ENCODE measurements at places on chromosomes 2 and 18.
A peak's percentile ranks its signal among the peaks of the same experiment; 100 is the strongest.

- DNase-seq = no peak
Observed at GRCh38 chr2:53558867-53559266, 208.7 kb upstream of the CHAC2 start.

- no peak for DNase-seq
Observed at GRCh38 chr2:189291460-189291859, 111.9 kb upstream of the COL5A2 start.

GRCh38 chr2:112692495-112692911 lies 28.3 kb upstream of the NT5DC4 start:
- peak; percentile 87 for DNase-seq

DNA sequence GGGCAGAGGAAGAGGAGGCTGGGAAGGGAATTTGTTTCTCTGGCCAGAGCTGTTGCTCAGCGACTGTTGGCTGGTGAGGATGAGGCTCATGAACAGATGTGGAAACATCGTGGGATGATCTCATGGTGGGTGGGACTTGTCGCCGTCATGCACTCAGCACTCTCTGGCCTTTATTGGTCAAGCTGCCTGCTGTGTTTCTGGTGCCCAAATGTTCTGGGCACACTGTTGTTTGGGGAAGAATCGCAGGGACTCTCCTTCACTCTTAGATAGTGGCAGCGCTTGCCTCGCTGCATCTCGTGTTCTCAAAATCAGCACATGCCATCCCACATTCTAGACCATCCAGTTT lies 145.6 kb downstream of the AGAP1 start:
- peak; percentile 75 for DNase-seq

GRCh38 chr2:20431772-20432171 lies 15.1 kb upstream of the RHOB start:
- no peak for DNase-seq

GRCh38 chr2:157725846-157726245 lies 97.2 kb upstream of the ACVR1C start:
- peak; percentile 38 for DNase-seq
